Thymus (tissue), 14 donors: ENCODE measurements at places on chromosomes 2 and 18. TPM values are rescaled to one million over a fixed set of nuclear protein-coding genes. Genes with fewer than 3 reads are reported as not detected.
A peak's percentile ranks its signal among the peaks of the same experiment; 100 is the strongest.

- no peak for DNase-seq
- no peaks in the 10 kb centered on the region for H3K4me1 ChIP-seq
- no peaks in the 10 kb centered on the region for H3K27me3 ChIP-seq
- H3K36me3 ChIP-seq = no peaks in the 10 kb centered on the region
- no peak overlapping the region for H3K4me3 ChIP-seq
These were observed 294.2 kb upstream of the SKOR2 start for GRCh38 chr18:47545613-47546012.

DNA sequence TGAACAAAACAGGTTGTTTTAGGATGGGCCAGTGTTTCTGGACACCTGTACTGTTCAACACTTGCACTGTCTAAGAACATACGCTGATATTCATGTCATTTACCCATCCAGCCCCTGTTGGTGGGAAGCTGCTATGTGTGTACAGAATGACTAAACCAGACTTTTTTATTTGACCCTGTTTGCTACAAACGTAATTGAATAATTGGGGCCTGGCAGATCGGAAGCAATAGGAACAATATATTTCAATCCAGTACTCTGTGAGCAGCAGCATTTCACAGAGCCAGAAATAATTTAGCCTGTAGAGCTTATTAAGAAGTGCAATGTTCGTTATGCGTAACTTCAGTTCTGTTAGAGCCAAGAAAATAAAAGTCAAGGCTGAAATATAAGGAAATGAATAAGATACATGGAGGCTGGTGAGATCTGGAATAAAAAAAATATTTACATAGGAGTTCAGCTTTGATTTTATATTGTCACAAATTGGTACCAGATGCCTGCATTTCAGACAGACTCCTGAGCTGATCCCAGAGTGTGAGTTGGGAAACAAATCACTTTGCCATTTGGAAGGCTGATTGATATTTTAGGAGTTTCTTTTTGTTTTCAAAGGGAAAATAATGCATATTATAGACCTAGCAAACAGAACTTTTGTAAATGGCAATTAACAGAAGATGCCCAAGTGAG lies 19.7 kb downstream of the CABLES1 start:
- no peaks in the 10 kb centered on the region for H3K36me3 ChIP-seq
- DNase-seq = no peak

GRCh38 chr2:216465579-216466195 lies 33.0 kb upstream of the RPL37A start:
- no peaks in the 10 kb centered on the region for H3K27me3 ChIP-seq
- DNase-seq = no peak
- H3K4me3 ChIP-seq = no peak overlapping the region
- H3K27ac ChIP-seq = no peak overlapping the region

DNA sequence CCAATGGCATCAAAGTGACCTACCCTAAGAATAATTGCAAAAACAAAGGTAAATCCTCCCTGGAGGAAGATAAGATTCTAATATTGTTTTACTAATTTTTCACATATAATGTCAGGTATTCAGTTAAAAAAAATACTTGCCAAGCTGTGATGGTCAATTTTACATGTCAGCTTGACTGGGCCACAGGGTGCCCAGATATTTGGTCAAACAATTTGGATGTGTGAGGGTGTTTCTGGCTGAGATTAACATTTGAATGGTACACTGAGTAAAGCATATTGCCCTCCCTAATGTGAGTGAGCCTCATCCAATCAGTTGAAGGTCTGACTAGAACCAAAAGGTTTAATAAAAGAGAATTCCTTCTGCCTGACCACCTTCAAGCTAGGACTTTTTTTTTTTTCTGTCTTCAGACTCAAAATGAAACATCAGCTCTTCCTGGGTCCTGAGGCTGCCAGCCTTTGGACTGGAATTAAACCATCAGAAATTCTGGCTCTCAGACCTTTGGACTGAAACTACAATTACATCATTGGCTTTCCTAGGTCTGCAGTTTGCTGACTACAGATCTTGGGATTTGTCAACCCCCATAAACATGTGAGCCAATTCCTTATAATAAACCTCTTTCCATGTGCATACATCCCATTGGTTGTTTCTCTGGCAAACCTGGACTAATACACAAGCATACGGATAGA lies 65.4 kb downstream of the LDAH start:
- no peak overlapping the region for H3K4me3 ChIP-seq
- H3K27me3 ChIP-seq = no peaks in the 10 kb centered on the region
- no peaks in the 10 kb centered on the region for H3K36me3 ChIP-seq
- H3K4me1 ChIP-seq = no peaks in the 10 kb centered on the region

GRCh38 chr18:31241425-31241824 lies 76.5 kb upstream of the DSG1 start:
- no peak overlapping the region for H3K4me3 ChIP-seq
- H3K27me3 ChIP-seq = no peaks in the 10 kb centered on the region
- DNase-seq = no peak

GRCh38 chr2:113114224-113114945 lies 13.0 kb upstream of the IL1RN start:
- no peaks in the 10 kb centered on the region for H3K27me3 ChIP-seq
- H3K36me3 ChIP-seq = no peaks in the 10 kb centered on the region
- H3K27ac ChIP-seq = no peak overlapping the region
- no peak for DNase-seq

DNA sequence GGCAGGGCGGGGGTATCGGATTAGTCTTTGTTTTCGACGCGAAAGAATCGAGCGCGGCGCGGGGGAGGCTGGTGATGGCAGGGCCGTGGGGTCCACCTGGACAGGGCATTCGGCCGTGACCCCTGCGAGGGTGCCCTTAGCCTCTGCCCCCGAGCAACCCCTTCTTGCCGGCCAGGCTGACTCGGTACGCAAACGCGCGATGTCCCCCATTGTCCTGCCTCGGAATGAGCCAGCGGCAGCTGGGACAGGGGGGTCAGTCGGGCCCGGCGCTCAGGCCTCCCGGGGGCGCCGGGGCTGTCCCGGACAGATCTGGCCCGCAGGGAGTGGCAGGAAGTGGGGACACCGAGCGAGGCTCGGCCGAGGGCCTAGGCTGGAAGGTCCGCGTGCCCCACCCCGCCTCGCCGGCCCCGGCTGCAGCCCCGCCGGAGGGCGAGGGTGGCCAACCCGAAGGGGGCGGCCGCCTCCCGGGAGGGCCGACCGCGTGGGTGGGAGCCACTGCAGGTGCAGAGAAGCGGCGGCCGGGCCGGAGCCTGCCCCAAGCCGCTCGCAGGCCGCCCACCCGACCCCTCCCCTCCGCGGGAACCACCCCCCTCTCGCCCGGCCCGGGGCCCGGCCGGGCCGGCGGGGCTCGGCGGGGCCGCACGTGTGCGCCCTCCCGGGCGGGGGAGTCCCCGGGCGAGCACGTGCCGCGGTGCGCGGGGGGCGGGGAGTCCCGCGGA lies at the start of gene TET3:
Gene TET3, plus strand, starts transcription at position 708 of the 719 bp plus-strand sequence. CDS start 1,494 bp downstream, outside the sequence.
- no peaks in the 10 kb centered on the region for H3K36me3 ChIP-seq
- H3K27ac ChIP-seq = peak within 1 kb of the TSS; percentile 61
- H3K27me3 ChIP-seq = peaks cover 8% of the 10 kb centered on the region
- peaks cover 71% of the 10 kb centered on the region for H3K4me1 ChIP-seq
- H3K4me3 ChIP-seq = peak within 1 kb of the TSS; percentile 79
- no peak for DNase-seq

- H3K36me3 ChIP-seq = no peaks in the 10 kb centered on the region
- H3K27me3 ChIP-seq = no peaks in the 10 kb centered on the region
- H3K27ac ChIP-seq = no peak overlapping the region
These were observed 273.3 kb upstream of the ERBB4 start for GRCh38 chr2:212811921-212812320.

GRCh38 chr2:60092781-60093180 lies 460.7 kb downstream of the BCL11A start:
- peaks cover 45% of the 10 kb centered on the region for H3K4me1 ChIP-seq
- no peaks in the 10 kb centered on the region for H3K36me3 ChIP-seq
- no peaks in the 10 kb centered on the region for H3K27me3 ChIP-seq
- no peak overlapping the region for H3K27ac ChIP-seq

DNA sequence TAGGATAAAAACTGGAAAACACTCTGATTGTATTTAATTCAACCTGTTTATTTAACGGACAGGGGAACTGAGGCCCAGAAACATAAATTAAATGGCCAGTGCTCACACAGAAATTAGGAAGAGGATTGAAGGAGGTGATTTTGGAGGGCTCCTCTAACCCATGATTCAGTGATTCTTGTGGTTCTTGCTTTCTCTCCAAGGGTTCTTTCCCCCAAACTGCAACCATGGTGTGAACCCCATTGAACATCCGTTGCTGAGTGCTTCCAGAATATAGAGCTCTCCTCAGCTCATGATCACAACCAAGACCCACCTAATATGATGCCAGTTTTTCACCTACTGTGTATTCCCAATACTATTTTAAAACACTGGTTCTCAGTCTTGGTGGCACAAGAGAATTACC lies 41.4 kb downstream of the BMP10 start:
- H3K36me3 ChIP-seq = peaks cover 12% of the 10 kb centered on the region
- H3K4me1 ChIP-seq = peaks cover 16% of the 10 kb centered on the region
- no peak overlapping the region for H3K27ac ChIP-seq
- H3K27me3 ChIP-seq = no peaks in the 10 kb centered on the region
- H3K4me3 ChIP-seq = no peak overlapping the region

GRCh38 chr2:134252092-134252750 lies 1.7 kb upstream of the MGAT5 start:
- peaks cover 33% of the 10 kb centered on the region for H3K4me1 ChIP-seq
- no peak overlapping the region for H3K4me3 ChIP-seq
- peaks cover 8% of the 10 kb centered on the region for H3K36me3 ChIP-seq
- no peak overlapping the region for H3K27ac ChIP-seq
- no peak for DNase-seq

DNA sequence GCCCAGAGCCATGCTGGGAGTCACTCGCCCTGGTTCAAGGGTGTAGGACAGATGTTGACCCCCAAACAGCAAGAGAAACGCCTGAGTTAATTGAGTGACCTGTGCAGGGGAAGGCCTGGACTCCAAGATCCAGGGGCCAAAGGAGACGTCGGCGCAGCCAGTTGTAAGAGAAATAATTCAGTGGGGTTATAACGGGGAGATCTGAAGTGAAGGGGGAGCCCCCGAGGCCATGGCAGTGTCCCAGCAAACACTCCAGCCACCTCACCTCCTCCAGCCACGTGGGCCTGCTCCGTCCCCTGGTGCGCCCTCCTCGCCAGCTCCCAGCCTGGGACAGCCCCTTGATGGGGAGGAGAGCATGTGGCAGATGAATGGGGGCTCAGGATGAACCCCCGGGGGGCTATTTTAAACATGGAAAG lies 130.7 kb upstream of the GPC1 start:
- H3K27ac ChIP-seq = no peak overlapping the region
- H3K4me3 ChIP-seq = no peak overlapping the region
- H3K4me1 ChIP-seq = no peaks in the 10 kb centered on the region

GRCh38 chr2:26471289-26471688 lies 6.6 kb downstream of the OTOF start:
- no peak overlapping the region for H3K27ac ChIP-seq
- H3K27me3 ChIP-seq = no peaks in the 10 kb centered on the region
- DNase-seq = no peak
- H3K4me1 ChIP-seq = no peaks in the 10 kb centered on the region
- H3K36me3 ChIP-seq = no peaks in the 10 kb centered on the region
- H3K4me3 ChIP-seq = no peak overlapping the region

DNA sequence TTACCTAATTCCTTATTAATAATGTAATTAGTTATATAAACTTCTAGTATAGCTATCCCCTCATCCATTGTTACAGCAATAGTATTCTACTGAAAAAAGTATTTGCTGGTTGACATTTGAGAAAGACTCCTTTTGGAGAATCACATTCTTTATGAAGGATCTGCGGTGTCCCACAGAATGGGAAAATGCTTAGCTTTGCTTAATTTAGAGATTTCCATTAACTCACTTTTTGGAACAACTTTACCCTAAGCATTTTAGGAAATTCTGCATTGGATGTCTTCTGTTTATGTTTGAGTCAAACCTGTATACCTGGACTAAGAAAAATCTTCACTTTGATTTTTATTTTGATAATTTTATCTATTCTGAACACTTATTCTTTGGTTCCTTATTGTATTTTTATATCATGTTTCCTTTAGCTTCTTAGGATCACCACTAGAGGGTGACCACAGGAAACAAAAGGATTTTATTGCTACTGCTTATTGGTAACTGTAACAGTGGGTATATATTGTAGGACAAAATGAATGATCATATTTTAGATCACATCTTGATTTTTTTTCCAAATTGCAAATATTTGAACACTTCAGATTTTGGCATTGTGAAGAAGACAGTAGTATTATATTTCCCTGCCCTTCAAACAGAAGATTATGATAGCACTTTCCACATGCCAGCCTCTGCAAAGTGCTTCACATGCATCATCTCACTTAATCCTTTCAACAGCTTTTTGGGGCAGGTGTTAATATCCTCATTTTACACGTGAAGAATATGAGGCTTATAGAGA lies 79.6 kb downstream of the MIB1 start:
- peaks cover 15% of the 10 kb centered on the region for H3K36me3 ChIP-seq
- H3K4me3 ChIP-seq = no peak overlapping the region
- H3K27me3 ChIP-seq = no peaks in the 10 kb centered on the region
- no peak overlapping the region for H3K27ac ChIP-seq

DNA sequence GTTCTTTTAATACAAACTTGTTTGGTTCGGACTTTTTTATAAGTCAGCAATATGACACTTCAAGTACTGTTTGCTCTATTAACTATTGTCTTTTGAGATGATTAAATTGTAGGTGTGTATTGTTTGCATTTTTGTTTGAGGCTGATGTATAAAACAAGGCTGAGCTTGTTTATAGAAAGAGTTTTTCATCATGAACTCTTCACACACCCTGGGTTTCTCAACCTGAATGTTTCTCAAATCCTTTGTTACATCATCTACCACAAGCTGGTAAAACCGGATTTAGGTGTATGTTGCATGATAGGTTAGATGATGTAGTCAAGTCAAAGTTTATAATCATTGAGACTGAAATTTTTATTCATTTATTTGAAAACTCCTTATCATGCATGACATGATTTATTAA lies 335.2 kb upstream of the LRATD1 start:
- H3K27ac ChIP-seq = no peak overlapping the region
- H3K4me1 ChIP-seq = no peaks in the 10 kb centered on the region
- H3K36me3 ChIP-seq = no peaks in the 10 kb centered on the region
- H3K27me3 ChIP-seq = no peaks in the 10 kb centered on the region
- DNase-seq = no peak

Gene SMAD2
- 132 TPM for total RNA-seq

Gene INO80D
- 5.8 TPM for total RNA-seq

Gene MARS2
- total RNA-seq = 4.9 TPM

Gene CLEC4F
- 0.09 TPM for total RNA-seq

Gene ZAP70
- 160 TPM for total RNA-seq

Gene GREB1L
- total RNA-seq = 0.09 TPM

Gene EGR4
- total RNA-seq = 0.05 TPM

Gene GREB1
- 0.24 TPM for total RNA-seq

Gene CDH2
- total RNA-seq = 3.0 TPM

Gene DPP4
- total RNA-seq = 23.9 TPM
